NCI-H1417 treated with DMSO at 0.1 percent for 48 hours (cell line): ENCODE measurements at places on chromosomes 11 and 22.

DNA sequence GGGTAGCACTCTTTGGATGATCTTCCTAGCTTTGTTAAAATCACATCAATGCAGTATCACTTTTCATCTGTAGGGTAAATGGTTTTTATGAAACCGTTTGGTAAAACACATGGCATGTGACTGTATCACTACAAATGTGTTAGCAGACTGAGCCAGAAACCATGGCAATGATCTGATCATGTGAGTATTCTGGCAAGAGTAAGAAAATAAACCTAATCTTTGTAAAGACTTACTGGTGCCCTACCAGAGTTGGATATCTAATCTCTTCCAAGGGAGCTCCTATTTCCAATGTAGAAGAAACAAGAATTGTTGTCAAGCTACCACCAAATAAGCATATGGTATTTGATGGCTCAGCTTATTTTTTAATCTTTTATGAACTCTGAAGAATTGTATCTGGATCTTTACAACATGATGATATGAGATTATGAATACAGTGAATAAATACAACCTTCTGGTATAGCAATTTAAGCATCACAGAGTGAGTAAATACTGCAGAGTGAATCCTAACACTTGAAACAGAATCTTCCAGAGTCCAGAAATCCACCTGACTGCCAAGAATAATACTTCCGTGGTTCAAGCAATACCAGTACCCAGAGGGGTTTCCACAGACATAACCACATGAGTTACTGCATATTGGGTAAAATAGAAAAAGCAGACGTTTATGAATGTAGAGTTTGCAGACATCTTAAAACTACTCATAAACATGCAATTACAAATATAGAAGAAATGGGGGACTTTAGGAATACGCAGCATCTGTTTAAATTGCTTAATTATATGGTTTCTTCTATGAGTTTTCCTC is 238.8 kb downstream of the TTC28 start:
- no peak for DNase-seq

GRCh38 chr22:29457730-29458129 is 19.3 kb downstream of the RFPL1 start:
- DNase-seq = no peak

DNA sequence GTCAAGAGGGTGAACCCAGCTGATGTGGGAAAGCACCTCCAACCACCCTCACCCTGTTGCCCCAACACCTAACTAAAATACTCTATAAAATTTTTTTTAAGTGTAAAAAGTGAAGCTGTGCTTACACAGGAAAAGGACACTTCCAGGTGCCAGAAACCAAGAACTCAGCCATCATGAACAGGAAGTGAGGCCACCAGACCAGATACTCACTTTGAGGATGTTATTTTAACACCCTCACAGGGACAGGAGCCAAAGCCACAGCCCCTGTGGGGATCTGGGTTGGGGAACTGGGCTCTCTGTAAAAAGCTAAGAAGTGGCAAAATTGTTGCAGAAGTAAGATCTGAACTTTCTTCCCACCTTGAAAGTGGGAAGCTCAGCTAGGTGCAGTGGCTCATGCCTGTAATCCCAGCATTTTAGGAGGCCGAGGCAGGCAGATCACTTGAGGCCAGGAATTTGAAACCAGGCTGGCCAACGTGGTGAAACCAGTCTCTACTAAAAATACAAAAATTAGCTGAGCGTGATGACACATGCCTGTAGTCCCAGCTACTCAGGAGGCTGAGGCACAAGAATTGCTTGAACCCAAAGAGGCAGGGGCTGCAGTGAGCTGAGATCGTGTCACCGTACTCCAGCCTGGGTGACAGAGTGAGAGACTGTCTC is 3.8 kb downstream of the RSPH14 start:
- DNase-seq = no peak

- DNase-seq = peak; percentile 22
Observed at GRCh38 chr22:24270556-24271385, at the start of gene SPECC1L. TSS of gene SPECC1L (plus strand) at chr22:24270831. CDS start at chr22:24302232, 31,401 bp downstream.

DNA sequence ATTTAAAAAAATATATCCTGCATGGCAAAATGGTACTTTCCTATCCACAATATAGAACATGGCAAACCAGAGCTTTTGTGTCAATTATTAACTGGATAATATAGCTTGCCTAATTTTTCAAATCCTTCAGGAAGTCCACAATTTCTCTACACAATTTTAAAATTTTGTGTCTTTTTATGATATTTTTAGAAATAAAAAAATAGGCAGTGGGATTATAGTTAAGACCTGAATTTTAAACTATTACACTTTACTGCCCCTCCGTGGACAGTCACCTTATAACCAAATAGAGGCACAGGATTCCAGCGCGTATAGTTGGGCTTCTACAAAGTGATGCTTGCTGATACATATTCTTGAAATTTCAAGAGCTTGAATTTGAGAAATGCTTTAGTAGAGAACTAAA is 2.1 kb upstream of the DMC1 start:
- no peak for DNase-seq

- DNase-seq = no peak
Observed at GRCh38 chr22:38029901-38030300, 27.3 kb upstream of the PICK1 start.

- no peak for DNase-seq
Observed at GRCh38 chr11:80702264-80702663, 1261.4 kb upstream of the TENM4 start.
